Caki2 (cell line): ENCODE measurements at places on chromosomes 16 and 17.
A peak's percentile ranks its signal among the peaks of the same experiment; 100 is the strongest.

- no peak for DNase-seq
Measured at GRCh38 chr16:4338712-4339299, 12.3 kb downstream of the PAM16 start.

DNA sequence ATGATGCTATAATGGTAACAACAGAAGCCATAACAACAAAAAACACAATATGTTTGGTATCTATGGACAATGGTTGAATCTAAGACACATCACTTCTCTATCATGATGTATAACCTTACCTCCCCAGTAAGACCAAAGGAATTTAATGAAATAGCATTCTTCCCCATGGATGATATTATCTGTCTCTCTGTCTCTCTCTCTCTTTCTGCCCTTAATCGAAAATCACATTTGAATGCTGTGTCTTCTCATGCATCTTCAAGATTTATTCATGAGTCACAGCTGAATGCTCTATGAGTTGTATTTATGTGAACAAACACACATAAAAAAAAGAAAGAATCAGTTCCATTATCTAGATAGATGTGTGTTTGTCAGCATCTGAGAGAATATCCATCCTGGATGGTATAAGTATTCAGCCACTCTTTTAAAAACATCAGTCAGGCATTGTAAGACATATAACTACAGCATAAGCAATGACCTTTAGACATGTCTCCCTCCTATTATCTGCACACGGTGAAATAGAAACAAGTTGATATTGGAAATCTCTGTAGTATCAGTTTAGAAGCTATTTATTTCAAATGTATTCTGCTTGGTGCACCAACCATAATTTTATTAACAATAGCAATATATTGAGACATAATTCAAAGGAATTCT lies 433.3 kb downstream of the TOX3 start:
- peak; percentile 36 for DNase-seq

- peak; percentile 74 for DNase-seq
Measured at GRCh38 chr17:46929413-46929812, 6.5 kb downstream of the GOSR2 start.

GRCh38 chr16:50315346-50315997 lies 49.1 kb downstream of the ADCY7 start:
- DNase-seq: no peak

GRCh38 chr16:20874088-20874581 lies 26.0 kb downstream of the DCUN1D3 start:
- DNase-seq: no peak

GRCh38 chr16:48609652-48610029 lies 339 bp downstream of the N4BP1 start:
- peak; percentile 25 for DNase-seq

- DNase-seq: no peak
Measured at GRCh38 chr16:82805866-82806265, 179.1 kb downstream of the CDH13 start.

DNA sequence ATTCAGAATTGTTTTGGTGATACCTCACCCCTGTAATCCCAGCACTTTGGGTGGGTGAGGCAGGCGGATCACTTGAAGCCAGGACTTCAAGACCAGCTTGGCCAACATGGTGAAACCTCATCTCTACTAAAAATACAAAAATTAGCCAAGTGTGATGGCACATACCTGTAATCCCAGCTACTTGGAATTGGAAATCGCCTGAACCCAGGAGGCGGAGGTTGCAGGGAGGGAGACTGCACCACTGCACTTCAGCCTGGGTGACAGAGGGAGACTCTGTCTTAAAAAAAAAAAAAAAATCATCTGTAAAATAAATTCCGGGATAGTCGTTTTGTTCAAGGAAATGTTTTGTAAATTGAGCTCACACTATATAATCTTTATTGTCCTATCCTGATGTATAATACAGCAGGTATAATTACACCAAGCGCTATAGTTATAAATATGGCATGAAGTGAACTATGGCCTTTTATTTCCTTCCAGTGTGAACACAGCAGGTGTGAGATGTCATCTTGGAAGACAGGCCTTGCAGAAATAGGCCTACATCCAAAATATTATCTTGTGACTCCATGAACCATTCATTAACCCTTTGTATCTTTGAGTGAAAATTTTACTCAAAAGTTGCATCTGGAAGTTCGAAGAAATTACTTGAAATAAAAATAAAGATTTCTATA lies 25.4 kb downstream of the PLA2G10 start:
- no peak for DNase-seq

DNA sequence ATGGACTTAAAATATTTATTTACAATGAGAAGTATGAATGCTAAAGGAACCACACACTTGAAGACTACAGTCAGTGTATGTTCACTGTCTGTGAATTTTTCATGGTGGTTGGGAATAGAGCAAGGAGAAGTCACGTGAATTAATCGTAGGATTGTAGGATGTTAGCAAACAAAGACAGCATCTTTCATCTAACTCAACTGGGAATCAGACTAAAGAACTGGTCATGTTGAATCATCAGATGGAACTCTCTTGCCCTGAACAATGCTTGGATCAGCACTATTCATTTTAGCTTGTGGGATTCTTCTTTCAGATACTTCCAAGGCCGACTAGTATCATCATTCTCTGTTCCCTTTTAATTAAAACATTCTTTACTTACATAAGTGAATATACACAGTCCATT lies 18.1 kb downstream of the KCNJ2 start:
- no peak for DNase-seq

GRCh38 chr16:9042964-9043680 lies 48.3 kb upstream of the HAPSTR1 start:
- DNase-seq: no peak

DNA sequence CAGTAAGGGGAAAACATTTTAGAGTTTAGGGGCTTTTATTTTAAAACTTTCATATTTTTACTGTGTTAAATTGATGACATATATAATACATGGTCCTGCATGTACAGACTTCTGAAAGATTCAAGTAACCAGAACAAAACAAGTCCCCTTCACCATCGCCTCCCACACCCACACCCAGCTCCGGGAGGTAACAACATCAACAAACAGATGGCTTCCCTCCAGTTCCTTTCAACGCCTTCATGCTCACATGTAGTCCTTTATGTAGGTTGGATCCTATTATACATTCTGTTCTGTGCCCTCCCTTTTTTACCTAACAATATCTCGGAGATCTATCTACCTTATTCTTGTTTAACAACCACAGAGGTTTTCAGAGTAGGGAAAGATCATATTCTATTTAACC lies 30.5 kb downstream of the GINS3 start:
- DNase-seq: no peak

GRCh38 chr17:52986056-52986662 lies 827.6 kb upstream of the CA10 start:
- DNase-seq: no peak

- no peak for DNase-seq
Measured at GRCh38 chr16:13229039-13229438, 327.6 kb downstream of the SHISA9 start.

- DNase-seq: peak; percentile 96
Measured at GRCh38 chr17:48905987-48906515, 2.2 kb upstream of the UBE2Z start.

GRCh38 chr17:76005263-76006149 lies 4.9 kb downstream of the CDK3 start:
- DNase-seq: peak; percentile 70

DNA sequence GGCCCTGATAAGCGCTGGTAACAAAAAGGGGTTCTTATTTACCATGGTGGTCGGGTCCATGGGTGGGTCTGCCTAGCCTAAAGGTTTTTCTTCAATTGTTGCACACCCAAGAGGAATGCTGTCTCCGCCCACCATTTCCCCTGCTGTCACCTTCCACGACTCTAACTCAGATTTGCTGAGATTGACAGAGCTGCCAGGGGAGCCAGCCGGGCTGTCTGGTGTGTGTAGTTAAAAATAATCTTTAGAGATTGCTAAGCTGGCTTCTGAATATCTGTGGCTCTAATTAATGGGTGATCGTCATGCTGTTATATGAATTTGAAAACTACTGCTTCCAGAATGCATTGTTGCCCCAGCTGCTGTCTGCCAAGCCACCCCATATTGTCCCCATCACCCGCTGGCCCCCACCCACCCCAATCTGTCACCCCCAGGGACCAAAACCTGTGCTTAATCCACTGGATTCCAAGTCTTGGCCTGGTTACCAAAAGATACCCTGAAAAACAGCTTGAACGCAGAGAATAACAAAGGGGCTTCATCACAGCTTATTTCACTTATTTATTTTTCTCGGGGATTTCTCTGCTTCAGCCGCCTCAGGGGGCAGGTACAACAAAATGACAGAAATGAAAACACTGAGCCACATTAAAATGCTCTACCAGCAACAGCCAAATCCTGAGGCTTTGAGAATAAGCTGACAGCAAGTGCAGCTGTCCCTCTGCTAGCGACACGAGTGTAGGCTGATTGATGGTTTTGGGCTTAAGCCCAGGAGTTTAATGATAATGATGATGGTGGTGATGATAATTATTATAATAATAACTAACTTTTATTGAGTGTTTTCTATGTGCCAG lies 46.1 kb upstream of the NLK start:
- DNase-seq: no peak

GRCh38 chr16:75005697-75006096 lies 6.9 kb downstream of the ZNRF1 start:
- DNase-seq: no peak

GRCh38 chr16:72313903-72314302 lies 141.9 kb upstream of the PMFBP1 start:
- no peak for DNase-seq

DNA sequence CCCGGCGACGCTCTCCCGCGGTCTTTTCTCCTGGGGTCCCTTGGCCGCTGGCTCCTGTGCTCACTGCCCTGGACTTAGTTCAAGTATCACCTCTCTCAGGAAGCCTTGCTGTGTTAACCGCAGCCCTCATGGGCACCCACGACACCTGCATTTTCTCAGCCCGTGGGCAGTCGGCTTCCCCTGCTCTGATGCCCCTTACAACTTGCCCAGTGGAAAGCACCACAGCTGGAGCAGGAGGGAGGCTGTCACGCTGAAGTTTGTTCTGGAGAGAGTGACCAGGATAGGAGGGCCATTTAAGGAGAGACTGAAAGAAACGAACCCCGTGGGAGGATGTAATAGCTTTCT lies 395 bp downstream of the STXBP4 start:
- no peak for DNase-seq

DNA sequence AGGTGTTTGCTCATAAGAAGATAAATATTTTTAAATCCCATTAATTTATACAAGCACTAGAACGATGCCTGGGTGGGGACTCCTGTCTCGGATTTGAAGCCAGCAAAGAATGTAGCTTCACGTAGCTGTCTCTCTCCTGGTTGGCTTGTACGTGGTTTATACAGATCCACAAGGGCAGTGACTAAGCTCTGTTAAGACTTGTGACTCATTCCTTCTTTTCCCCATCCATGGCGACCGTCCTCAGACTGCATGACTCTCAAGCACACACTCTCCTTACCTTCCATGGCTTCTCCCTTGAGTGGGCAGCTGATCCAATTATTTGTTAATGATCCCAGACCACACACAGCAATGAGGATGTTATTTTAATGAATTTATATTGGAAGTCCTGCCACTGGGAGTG lies 679.7 kb upstream of the SOX9 start:
- DNase-seq: peak; percentile 94

GRCh38 chr17:413016-413350 lies 60.4 kb upstream of the RPH3AL start:
- DNase-seq: no peak
